Kasumi-1 (cell line): ENCODE measurements at places on chromosomes 11 and 22.
A peak's percentile ranks its signal among the peaks of the same experiment; 100 is the strongest.

DNA sequence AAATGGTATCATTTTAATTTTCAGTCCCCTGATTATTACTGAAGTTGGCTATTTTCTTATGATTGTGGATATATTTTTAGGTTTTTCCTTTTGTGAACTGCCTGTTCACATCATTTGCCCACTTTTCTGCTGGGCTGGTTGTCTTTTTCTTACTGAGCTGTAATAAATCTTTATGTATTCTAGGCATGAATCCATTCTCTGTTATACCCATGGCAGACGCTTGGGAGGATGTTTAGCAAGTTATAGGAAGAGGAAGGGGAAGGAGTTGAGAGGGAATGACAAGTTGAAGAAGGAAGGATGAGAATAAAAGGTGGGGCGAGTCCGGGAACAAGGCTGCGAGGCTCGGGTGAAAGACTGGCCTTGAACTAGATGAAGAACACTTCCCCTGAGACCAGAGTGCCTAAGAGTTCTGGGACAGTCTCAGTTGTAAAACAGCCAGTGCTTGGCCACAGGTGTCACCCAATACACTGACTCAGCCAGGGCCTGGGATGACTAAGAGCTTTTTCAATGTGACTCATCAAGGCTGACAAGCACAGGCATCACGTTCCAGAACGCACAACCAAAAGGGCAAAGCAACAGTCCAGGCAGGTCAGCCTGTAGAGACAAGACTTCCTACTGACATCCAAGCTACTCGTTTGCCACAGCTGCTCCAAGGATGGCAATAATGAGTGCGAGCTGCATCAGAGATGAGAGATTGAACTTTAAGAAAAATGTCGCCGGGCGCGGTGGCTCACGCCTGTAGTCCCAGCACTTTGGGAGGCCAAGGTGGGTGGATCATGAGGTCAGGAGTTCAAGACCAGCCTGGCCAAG, 35.2 kb downstream of the LRFN4 start:
- DNase-seq = peak; percentile 27

GRCh38 chr22:39253435-39254070, 8.8 kb upstream of the PDGFB start:
- DNase-seq = no peak

GRCh38 chr11:71242391-71242790, 10.0 kb downstream of the SHANK2 start:
- DNase-seq = no peak

GRCh38 chr22:43923191-43923590, 414 bp upstream of the PNPLA3 start:
- DNase-seq = peak; percentile 23
